Breast epithelium (tissue), 4 donors: ENCODE measurements at places on chromosomes 6 and 20. TPM values are rescaled to one million over a fixed set of nuclear protein-coding genes. Genes with fewer than 3 reads are reported as not detected.

PLA2G7 gene
- 7.2 TPM for total RNA-seq

EMILIN3 gene
- 0.32 TPM for total RNA-seq

IER3 gene
- total RNA-seq, result 20.0 TPM

MLIP gene
- 0.44 TPM for total RNA-seq

KHDRBS2 gene
- total RNA-seq, result not detected

PRDM13 gene
- not detected for total RNA-seq

SMAP1 gene
- total RNA-seq, result 22.0 TPM

- DNase-seq, result no peak
These were observed 34.9 kb downstream of the DCDC2 start for GRCh38 chr6:24322924-24323323.

DNA sequence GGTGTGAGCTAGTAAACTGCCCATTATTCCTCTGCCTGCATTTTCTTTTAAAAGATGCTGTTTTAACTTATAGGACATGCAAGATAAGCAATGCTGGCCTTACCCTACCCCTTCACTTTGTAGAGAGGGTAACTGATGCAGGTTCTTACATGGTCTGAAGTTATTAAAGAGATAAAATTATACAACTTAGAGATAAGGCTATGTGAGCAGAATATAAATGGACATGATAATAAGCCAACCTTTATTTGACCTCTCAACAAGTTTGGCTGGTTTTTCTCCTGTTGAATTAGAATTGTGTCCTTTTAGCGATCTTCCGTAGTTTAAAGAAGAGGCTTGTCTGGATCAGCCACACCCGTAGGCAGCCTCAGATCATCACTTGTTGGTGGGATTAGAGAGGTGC is 377.0 kb downstream of the BTBD3 start:
- DNase-seq, result no peak

DNA sequence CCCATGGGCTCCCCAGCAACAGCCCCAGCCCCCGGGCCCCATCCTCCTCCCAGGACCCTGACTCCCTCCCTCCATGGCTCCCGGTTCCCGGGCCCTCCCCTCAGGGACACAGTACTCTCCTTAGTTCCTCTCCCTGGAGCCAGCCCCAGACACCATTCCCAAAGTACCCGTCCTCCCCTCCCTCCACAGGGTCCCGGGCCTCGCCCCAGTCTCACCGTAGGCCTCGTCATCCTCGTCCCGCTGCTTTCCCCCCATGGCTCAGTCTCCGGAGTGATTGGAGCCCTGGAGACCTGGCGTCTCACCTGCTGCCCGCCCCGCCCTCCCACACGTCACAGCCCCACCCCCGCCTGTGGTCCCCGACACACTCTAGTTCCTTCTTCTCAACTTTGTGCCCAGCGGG is at the start of gene SLC44A4:
Gene SLC44A4 (minus strand): TSS at position 272 of the 400 bp plus-strand sequence. CDS start 17 bp downstream, at position 255.
- DNase-seq, result no peak

DNA sequence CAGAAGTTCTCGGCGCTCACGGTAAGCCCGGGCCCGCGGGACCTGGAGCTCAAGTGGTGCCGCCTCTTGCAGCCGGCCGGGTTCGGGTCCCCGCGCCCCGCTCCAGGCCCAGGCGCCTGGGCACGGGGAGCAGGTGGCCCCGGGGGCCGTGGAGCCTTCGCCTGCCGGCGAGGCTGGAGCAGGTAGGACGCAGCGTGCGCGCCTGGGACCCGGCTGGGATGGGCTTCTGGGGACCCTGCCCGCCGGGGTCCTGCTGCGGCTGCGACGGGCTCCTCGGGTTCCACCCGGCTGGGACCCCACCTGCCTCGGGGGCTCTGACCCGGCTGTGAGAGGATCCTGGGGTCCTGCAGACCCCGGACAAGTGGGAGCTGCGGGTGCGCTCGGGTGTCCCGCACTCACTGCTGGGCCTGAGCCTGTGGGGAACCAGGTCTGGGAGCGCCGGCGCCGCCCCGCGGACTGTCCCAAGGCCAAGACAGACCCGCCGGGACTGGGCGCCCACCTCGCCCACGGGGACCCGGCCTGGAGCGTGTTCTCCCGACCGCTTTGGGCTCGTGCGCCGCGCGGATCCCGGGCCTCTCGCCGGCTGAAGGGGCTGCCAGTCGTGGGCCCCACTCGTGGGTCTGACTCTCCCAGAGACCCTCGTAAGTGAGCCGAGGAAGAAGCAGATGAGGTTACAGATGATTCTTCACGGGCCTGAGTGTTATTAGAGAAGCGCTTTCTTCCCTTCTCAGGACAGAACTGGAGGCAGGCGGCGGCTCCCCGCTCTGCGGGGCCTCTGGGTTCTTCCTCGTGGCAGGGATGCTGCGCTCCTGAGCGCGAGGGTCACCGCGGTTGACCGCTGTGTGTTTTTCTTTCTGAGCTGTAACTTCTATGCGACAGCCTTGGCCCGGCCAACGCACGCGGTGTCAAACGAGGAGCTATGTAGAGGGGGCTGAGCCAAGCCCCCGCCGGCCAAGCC is 729 bp downstream of the SMOC2 start:
- no peak for DNase-seq

DNA sequence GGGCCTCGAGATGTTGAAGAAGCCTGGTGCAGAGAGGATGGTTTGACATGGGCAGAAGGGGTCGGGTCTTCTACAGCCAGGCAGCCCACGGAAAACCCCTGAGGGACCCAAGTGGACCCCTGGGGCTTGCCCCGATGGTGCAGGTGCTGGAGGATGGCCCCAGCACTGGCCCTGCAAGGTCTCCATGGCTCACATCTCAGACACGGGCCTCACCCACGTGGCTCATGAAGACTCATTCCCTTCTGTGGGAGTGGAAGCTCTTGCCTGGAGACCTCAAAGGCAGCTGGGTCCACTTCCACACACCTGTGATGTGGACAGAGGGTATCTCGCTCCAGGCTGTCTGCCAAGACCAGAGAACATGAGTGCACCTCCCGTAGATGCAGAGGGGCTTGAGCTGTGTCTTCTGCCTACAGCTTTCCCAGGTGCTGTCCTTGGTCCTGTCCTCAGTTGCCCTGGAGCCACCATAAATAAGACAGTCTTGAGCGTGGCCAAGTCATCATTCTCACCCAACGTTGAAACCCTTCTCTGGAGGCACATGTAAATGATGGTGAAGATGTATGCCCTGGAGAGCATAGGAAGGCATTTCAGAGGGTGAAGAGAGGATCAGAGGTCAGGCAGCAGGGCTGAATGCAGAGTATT is 108.0 kb downstream of the SYNDIG1 start:
- no peak for DNase-seq

DNA sequence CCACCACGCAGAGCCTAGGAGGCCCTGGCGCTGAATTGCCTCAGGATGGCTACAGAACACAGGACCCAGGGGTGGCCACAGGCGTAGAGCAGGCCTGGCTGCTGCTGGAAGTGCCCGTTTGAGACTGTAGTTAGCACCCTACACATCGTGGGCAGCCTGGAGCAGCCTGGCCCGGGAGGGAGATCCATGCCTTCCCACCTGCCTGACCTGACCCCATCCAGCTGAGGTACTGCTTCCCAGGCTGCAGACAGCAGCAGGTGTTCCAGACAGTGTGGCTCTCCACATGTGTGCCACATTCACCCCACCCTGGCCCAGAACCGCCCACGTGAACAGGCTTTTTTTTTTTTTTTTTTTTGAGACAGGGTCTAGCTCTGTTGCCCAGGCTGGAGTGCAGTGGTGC is 20.9 kb upstream of the MAP1LC3A start:
- no peak for DNase-seq
